AG04450 (cell line): ENCODE measurements at places on chromosomes 1 and 21.

- no peak for DNase-seq
Observed at GRCh38 chr21:46633566-46633965, 1.9 kb upstream of the PRMT2 start.

- DNase-seq: no peak
Observed at GRCh38 chr1:34928066-34928696, 1.3 kb downstream of the DLGAP3 start.

- no peak for DNase-seq
Observed at GRCh38 chr1:160835751-160836150, 26.9 kb downstream of the CD244 start.

- no peak for DNase-seq
Observed at GRCh38 chr1:169143984-169144383, 37.5 kb downstream of the ATP1B1 start.

GRCh38 chr21:34810786-34811185 lies 142.0 kb downstream of the CLIC6 start:
- no peak for DNase-seq

DNA sequence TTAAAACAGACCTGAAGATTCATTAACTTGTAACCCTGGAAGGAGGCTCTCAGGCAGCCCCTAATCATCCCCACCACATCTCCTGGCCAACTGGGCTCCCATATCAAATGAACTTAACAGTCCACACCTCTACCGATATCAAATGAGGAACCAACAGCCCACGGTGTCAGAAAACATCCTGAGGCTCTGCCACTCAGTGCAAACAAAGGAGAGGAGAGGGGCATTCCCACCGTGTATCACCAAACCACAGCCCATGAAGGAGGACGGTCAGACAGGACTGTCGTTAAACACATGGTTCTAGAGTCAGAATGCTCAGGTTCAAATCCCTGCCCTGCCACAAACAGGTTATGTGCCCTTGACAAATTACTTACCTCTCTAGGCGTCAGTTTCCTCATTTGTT lies 52.5 kb downstream of the ERI3 start:
- no peak for DNase-seq

DNA sequence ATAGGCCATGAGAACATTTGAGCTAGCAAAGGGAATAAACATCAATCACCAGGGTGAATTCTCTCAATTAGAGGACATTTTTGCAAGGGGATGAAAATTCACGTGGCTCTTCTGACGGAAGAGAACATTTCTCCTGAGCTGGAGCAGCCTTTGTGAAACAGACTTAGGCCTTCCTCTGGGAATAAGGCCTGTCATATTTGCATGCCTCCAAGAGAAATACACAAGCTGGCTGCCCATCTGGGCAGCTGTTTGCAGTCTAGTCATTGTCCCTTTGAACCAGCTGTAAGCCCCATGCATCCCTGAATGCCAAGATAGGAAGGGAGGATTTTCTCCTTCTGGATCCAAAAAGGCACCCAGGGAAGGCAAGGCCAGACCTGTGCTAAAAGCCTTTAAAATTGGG lies 5.5 kb downstream of the LEMD1 start:
- no peak for DNase-seq

- DNase-seq: no peak
Observed at GRCh38 chr1:13482600-13482999, 31.2 kb downstream of the LRRC38 start.

- no peak for DNase-seq
Observed at GRCh38 chr1:173191011-173191705, 16.0 kb downstream of the TNFSF4 start.

DNA sequence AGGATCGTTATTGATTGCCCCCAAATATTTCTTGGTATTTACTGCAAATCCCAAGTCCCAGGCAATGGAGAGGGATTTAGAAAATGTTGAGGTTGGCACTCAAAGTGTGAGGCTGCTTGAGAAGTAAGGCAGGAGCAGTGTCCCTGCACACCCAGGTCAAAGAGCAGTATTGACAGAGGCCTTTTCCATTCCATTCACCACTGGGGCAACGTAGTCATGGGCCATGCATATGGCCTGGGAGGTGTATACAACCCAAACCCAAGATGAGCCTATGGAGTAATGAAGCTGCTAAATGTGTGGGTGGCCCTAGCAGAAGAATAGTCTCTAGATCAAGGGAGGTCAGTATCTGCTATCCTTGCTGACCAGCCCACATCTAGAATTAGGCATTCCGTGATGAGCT lies 245.6 kb downstream of the FOXD2 start:
- DNase-seq: no peak

- no peak for DNase-seq
Observed at GRCh38 chr21:36873513-36873912, 93.0 kb downstream of the HLCS start.
